ENCODE measurements at places on chromosomes 6 and 20.

- DNase-seq: no peak
Measured at GRCh38 chr20:13870170-13870748, 85.4 kb downstream of the NDUFAF5 start.

DNA sequence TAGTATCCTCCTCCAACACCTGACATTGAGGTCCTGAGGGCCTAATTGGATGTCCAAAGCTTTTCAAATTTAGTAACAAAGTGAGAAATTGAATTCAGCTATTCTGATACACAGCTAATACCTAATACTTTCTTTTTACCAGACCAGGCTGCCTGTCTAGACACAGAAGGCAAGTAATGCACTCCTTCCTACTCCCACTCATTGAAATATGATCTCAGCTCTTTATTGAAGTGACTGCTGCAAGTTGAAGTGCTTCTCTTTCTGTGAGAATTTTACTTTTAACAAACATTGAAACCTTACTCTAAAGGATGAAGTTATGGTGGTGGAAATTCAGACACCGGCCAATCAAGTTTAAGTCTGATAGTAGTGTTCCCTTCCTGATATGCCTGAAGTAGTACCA is 90.8 kb upstream of the OGFRL1 start:
- DNase-seq: no peak

DNA sequence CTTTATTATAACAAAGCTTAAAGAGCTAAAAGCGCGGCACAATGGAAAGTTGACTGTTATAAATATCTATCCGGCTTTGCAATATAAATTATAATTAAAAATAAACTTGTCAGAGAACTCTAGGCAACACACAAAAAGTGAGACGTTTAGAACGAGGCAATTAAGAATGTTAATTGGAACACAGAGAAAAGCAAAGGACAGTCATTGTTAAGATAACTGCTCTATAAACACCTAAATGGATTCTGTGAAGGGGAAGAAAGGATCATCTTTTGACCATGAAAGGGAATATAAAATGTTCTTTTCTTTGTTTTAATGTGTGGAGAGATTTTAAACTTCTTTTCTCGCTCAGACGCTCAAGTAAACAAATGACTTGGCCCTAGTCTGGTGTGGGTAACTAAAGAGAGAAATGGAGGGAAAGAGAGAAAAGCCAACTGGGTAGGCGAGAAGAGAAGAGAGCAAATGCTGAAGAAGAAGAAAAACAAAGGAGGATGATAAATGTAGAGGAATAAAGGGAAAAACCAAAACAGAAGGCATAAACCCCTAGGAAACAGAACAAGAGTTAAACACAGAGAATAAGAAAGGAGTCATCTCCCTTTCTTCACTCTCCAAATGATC is 9.3 kb upstream of the SALL4 start:
- DNase-seq: no peak

- no peak for DNase-seq
Measured at GRCh38 chr6:33008944-33009861, at the start of gene HLA-DOA. Gene HLA-DOA (minus strand): TSS chr6:33009591.

DNA sequence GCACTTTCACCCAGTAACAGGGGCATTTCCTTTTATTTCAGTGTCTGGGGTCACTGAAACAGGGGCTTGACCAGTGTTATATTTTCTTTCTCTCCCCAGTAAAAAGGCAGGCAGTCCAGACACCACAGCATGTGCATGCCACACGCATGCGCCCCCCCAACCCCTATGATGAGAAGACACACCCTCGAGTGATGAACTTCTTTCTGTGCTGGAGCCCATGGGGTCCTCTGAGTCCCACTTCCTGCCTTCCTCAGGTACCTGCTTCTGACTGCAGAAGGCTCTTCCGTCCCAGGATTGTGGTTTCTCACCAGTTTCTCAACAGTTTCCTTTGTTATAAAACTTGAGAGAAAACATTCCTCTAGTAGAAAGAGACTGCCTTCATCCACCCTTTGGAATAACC is 45.7 kb upstream of the TMEM181 start:
- no peak for DNase-seq

- DNase-seq: no peak
Measured at GRCh38 chr20:47610945-47611250, 109.2 kb downstream of the NCOA3 start.

GRCh38 chr20:15449061-15449460 is 1111.6 kb upstream of the FLRT3 start:
- DNase-seq: no peak

GRCh38 chr6:14035874-14036273 is 81.7 kb upstream of the CD83 start:
- no peak for DNase-seq

- no peak for DNase-seq
Measured at GRCh38 chr20:3901028-3901705, 12.0 kb downstream of the PANK2 start.

GRCh38 chr6:11552442-11552841 is 14.9 kb downstream of the TMEM170B start:
- no peak for DNase-seq

GRCh38 chr6:157265635-157266034 is 57.7 kb downstream of the TMEM242 start:
- DNase-seq: peak; percentile 77

DNA sequence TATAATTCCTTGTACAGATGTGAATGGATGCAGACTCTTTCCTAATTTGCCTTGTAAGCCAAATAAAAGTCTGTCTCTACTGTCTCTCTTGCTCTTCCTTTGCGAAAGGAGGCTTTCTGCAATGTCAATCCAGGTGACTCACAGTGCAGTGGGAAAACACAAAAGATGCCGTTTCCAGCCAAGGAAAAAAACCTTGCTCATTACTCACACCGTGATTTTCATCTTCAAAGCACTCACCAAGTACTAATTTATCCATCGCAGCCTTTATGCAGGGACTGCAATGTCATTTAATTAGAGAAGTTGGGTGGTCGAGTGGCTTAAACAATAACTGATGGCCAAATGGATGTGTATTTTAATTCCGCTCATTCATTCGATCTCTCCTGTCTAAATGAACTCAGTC is 23.8 kb downstream of the SAYSD1 start:
- DNase-seq: no peak

GRCh38 chr6:12886961-12887775 is 170.6 kb downstream of the PHACTR1 start:
- DNase-seq: no peak

DNA sequence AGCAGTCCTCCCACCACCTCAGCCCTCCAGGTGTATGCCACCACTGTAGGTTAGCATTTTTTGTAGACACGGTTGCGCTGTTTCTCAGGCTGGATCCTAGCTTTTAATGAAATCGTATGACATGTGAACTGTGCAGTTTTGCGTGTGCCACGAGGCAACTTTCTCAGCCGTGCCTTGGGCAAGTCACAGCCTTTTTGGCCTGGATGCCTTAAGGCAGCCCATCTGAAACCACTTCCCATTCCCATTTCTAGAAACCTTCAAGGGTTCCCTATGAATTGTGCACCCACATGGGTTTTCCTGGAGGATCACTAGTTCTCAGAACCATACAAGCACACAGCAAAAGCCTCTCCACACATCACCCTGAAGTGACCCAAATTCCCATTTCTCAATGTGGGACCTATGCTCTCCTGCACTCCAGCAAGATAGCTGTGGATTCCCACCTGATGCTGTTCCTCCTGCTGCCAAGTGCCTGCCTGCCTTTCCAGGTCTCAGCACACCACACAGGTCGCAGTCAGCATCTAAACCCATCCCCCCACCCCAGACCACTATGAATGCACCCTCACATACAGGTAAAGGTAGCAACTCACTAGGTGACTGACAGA is 28.9 kb downstream of the SNX5 start:
- no peak for DNase-seq

- DNase-seq: no peak
Measured at GRCh38 chr6:111812060-111813038, 60.9 kb downstream of the FYN start.

DNA sequence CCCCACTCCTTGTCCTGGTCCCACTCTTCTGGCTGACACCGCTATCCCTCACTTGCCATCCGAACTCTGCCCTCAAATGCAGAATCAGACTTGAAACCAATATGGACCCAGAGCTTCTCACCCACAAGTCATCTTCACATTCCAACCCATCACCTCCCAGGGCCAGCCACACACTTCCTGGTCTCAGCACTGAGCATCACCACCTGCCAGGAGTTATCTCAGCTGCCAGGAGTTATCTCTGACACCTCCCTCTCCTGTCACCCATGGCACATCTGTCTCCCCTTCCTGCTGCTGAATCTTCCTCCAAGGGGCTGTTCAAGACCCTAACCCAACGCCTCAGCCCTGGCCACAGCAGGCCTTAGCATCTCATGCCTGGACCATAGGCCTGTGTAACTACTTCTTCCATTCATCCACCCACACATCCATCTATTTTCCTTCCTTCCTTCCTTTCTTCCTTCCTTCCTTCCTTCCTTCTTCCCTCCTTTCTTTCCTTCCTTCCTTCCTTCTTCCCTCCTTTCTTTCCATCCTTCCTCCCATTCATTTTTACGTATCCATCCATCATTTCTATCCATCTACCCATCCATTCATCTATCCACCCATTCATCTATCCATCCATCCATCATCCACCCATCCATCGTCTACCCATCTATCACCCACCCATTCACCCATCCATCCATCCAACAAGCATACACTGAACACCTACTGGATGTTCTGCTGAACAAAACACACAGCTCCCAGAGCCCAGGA is 74.6 kb upstream of the NNAT start:
- no peak for DNase-seq

DNA sequence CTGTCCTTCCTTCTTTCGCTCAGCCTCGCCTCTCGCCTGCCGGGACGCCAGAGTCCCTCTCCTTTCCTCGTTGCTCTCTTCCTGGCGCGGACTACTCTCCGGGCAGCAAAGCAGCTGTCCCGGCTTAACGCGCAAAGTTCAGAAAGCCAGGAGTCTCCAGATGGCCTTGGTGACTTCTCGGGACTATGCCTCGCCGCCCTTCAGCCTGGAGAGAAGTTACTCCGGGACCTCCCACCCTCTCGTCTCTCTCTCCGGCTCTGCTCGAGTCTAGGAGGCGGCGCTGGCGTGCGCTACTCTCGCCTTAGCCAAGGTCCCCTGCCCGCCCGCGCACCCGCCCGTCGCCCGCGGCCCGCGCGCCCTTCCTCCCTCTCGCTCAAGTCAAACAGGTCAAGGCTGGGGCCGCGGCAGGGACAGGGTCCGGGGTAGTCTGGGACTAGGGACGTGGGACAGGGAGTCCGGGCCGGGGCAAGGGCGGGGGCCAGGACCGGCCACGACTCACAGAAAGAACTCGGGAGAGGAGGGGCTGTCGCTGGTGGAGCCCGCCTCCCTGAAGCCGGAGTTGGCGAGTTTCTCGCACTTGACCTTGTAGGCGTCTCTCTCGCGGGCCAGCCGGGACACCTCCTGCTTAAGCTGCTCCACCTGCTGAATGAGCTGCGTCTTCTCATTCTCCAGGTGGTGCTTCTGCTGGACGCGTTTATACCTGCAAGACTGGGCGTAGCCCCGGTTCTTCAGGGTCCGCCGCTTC is 1.5 kb downstream of the MAFB start:
- peak; percentile 55 for DNase-seq

- DNase-seq: no peak
Measured at GRCh38 chr20:40336533-40336932, 352.5 kb downstream of the MAFB start.

DNA sequence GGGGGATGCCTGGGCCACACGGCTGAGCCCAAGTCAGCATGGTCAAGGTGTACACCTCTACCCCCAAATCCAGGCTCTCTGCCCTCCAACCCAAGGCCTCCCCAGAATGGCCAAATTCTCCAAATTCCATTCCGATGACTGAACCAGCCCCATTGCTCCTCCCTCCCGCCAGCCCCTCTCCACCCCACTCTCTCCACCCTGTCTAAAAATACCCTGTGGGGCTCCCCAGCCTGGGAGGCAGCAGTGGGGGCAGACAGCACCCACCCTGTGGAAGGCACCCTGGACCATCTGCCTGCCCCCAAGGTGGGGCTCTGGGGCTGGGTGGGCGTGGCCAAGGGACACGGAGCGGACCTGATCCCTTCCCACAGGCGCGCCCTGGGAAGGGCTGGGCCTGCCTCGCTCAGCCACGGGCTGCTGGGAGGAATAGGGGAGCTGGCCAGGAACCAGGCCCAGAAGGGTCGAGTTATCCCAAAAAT is 11.4 kb downstream of the TEAD3 start:
- no peak for DNase-seq

DNA sequence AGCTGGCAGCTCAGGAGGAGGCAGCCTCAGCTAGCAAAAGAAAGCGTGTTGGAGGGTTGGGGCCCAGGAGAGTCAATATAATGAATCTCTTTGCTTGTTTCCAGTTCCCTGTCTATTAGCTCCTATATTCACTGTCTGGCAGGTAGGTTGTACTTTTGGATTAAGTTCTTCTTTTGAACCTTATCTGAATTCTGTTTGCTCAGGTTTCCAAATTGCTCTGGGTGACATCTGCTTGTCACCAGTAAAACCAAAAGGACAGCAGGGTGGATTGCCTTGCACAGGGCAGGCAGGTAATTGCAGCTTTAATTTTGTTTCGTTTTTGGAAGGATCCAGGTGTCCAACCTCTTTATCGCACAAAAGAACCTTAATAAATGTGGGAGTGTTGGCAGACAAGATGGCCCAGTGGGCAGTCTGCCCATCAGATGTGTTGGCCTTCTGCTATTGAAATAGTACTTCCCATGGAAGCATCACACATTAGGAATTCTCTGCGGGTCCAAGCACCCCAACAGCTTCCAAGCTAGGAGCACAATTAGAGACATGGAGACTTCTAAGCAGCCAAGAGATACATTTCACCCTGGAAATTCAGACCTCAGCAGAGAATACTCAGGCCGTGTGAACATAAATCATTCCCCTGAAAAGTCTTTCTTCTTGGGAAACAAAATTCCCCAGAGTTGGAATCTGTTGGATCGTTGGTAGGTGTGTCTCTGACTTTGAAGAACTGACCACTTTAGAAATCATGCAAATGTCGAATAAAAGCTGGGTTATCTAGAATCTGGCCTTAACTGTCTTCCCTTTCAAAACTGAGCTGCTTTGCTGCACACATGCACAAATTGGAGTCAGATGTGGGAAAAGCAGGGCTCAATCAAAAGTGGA is 286.9 kb upstream of the BMP2 start:
- no peak for DNase-seq

DNA sequence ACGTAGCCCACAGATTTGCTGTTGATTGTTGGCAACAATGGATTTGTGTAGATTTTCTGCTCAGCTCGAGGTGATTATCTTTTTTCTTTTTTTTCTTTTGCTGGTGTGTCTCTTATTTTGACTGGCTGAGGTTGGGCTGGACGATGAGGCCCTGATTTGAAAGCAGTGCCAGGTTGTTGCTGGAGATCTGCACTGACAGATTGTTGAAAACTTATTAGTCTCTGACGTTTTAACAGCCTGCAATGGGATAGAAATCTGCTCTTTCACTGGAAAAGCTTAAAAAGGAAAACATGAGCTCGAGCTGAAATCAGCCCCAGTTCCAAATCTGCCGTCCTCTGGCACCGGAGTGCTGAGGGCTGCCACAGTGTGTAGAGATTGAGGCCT is 87.7 kb downstream of the PDE7B start:
- no peak for DNase-seq

DNA sequence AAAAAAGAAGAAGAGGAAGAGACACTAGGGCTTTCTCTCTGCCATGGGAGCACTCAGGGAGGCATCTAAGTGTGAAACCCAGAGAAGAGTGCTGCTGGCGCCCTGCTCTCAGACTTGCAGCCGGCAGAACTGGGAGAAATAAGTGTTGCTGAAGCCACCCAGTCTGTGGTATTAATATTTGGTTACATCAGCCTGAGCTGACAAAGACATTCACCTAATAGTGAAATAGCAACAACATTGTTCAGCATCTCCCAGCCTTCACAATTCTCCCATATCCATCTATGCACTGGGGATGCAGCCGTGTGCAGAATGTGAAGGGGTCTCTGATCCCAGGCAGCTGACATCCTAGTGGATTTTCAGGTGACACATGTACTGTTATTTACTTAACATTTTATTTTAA is 12.0 kb downstream of the KCNG1 start:
- DNase-seq: no peak
